Mammary microvascular endothelial cell (primary cell): ENCODE measurements at places on chromosomes 2 and 18. TPM values are rescaled to one million over a fixed set of nuclear protein-coding genes. Genes with fewer than 3 reads are reported as not detected.

Gene MOCOS
- total RNA-seq: 3.6 and 5.3 TPM in 2 replicates

Gene CSRNP3
- total RNA-seq: under 0.01 and 0.05 TPM in 2 replicates

Gene MEIS1
- 0.79 and 8.4 TPM in 2 replicates for total RNA-seq

Gene CLASP1
- 26.7 and 38.6 TPM in 2 replicates for total RNA-seq

Gene AQP4
- not detected in 2 replicates for total RNA-seq

Gene CYTIP
- not detected in 2 replicates for total RNA-seq

Gene MYO7B
- total RNA-seq: 0.10 and 0.27 TPM in 2 replicates
